ENCODE measurements at places on chromosomes 7 and 10.

DNA sequence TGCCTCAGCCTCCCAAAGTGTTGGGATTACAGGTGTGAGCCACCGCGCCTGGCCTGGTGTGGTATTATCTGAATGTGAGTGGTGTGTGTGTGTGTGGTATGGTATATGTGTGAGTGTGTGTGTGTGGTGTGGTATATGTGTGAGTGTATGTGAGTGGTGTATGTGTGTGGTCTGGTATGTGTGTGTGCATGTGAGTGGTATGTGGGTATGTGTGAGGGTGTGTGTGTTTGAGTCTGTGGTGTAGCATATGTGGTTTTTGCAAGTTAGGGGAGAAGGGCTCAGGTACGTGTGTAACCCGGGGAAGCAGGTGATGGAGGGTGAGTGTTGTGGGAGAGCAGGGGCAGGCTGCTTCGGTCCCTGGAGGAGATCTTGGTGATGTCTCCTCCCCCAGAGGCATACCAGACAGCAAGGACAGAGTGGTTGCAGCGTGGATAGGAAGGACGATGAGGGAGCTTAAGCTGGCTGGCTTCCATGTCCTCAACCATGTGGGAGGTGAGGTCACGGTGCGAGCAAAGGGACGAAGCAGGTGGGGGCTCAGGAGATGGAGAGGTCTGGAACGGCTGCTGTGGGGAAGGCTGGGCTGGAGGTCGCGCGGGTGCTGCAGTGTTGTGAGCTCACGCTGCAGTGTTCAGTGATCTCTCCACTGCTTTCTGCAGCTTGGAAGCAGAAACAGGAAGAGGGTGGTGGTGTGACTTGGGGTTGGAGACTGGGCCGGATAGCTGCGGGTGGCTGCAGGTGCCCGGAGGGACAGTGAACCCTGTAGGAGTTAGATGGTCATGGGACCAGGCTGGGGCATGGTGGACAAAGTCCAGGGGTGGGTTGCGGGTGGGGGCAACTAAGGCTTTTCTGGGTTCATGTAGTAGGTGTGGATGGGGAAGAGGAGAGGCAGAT lies 5.0 kb downstream of the ZYX start:
- no peak for DNase-seq

GRCh38 chr10:94092848-94093247 lies 99.1 kb downstream of the PLCE1 start:
- DNase-seq = peak; percentile 48

- DNase-seq = peak; percentile 67
These were observed 2.0 kb downstream of the PLCE1 start for GRCh38 chr10:93995598-93996271.

DNA sequence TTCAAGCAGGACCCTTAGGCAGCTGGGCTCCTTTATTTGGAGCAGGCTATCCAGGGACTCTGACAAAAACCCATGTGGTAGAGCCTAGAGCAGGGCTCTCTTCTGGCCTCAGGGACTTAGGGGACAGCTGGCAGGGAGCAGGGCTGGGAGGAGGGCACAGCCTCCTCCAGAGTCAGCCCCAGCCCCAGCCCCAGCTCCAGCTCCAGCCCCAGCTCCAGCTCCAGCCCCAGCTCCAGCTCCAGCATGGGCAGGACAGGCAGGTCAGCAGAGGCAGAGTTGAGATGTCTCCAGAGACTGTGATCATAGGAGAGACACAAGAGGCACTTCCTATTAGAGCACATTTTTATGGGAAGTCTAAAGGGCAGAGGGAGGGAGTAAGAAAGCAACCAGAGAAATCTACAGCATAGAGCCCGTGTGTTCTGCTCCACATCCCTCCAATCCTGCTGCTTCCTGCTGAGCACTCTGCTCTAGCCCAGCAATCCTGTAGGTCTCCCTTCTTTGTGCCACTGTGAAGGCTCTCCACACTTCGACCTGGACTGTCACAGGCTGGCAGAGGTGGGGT lies 13.3 kb upstream of the C10orf53 start:
- no peak for DNase-seq

GRCh38 chr10:132810141-132810806 lies 24.3 kb upstream of the NKX6-2 start:
- no peak for DNase-seq

DNA sequence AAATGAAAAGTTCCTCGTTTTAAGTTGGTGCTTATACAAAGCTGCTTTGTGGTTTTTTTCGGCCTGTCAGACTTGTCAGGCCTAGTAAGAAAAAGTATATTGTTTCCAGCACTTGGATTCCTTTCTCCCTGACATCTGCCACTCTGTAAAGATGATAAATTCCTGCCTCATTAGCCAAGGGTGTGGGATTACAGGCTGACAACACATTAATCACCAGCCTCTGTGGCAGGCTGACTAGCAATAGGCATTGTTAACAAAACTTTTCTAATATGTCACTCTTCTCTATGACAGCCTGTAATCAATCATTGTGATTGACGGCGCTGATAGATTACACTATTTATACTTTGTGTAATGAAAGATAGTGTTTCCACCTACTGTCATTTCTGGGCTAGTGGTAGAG lies 682.5 kb downstream of the LRMDA start:
- DNase-seq = peak; percentile 74

Measured in fibroblast of skin of back (primary cell).